GM03348 (cell line): ENCODE measurements at places on chromosomes 2 and 18.
A peak's percentile ranks its signal among the peaks of the same experiment; 100 is the strongest.

- DNase-seq, result no peak
Observed at GRCh38 chr2:62240546-62240945, 44.6 kb downstream of the B3GNT2 start.

- DNase-seq, result no peak
Observed at GRCh38 chr2:155651851-155652250, 680.7 kb downstream of the NR4A2 start.

DNA sequence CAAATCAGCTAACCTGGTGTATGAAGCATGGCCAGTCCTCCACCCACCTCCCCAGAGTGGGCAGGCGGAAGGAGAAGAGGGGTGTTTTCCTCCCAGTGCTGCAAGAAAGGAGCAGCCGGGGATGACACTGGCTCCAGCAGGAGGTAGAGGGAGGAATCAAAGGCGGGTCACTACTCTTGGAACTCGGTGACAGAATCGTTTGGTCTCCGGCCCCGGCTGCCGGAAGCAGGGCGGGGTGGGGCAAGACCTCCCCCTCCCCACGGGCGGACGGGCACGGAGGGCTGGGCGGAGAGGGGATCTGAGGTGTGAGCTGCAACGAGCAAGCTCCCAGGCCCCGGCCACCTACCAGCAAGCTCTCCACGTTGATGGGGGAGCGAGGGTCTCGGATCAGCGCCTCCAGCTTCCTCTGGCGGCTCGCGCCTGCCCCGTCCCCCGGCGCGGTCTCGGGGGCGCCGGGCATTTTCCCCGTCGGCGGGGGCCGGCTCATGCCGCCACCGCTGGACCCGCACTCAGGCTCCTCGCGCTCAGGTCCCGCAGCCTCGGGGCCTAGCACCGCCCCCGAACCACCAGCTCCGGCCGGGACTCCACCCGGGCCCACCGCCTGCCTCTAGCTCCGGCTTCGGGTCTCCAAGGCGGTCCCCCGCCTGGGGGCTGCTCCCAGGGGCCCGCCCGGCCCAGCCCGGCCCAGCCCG lies 640 bp downstream of the ROCK2 start:
- DNase-seq, result peak; percentile 42

DNA sequence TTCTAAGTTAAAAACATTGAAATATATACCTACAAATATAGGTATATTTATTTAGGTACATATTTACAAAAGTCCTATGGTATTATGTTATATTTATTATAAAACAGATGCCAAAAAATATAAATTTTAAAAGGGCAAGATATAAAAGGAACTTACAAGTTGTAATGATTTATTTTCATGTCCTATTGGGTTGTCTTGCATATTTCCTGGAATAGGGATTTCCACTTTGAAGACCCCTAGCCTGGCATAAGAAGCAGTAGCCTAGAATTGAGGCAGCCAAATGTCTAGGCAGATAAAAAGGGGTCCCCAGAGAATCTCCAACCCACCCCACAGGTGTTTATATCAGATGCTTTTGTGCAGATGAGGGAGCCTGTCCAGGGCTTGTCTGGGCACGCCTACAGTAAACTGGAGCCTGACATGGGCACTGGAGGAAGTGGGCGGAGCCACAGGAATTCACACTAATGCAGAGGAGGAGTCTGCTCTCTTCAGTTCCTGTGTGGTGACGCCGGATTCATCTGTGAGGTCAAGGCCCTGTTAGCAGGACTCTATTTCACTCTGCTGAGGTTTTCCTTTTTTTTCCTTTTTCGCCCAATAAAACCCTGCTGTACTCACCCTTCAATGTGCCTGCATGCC lies 1088.9 kb upstream of the PIK3C3 start:
- no peak for DNase-seq

DNA sequence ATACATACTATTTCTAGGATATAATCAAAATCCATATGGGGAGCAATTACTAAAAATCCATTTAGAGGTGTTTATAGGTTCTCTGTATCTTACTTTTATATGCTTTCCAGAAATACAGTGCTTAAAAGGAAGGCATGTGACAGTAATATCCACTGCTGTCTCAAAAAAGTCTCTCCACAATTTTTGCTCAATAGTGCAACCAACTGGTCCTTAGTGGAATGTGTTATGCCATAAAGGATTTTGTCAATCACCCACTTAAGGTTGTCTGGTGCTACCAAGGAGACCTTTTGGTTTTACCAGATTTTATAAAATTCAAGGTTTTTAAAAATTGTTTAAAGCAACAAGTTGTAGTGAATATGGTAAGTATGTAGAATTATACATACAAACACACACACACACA lies 328.5 kb upstream of the DSEL start:
- no peak for DNase-seq

DNA sequence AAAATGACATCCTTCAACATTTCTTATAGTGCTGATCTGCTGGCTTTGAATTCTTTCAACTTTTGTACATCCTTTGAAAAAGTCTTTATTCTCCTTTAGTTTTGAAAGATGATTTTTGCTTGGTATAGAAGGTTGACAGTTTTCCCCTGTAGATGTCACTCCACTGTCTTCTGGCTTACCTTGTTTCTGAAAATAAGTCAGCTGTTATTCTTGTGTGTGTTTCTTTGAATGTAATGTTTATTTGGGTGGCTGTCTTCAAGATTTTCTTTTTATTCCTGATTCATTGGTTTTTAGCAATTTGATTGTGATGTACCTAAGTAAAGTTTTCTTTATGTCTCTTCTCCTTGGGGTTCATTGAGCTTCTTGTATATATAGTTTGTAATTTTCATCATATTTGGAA lies 47.6 kb downstream of the ACTR3 start:
- DNase-seq, result no peak

GRCh38 chr2:96520697-96521096 lies 15.5 kb upstream of the NEURL3 start:
- no peak for DNase-seq

DNA sequence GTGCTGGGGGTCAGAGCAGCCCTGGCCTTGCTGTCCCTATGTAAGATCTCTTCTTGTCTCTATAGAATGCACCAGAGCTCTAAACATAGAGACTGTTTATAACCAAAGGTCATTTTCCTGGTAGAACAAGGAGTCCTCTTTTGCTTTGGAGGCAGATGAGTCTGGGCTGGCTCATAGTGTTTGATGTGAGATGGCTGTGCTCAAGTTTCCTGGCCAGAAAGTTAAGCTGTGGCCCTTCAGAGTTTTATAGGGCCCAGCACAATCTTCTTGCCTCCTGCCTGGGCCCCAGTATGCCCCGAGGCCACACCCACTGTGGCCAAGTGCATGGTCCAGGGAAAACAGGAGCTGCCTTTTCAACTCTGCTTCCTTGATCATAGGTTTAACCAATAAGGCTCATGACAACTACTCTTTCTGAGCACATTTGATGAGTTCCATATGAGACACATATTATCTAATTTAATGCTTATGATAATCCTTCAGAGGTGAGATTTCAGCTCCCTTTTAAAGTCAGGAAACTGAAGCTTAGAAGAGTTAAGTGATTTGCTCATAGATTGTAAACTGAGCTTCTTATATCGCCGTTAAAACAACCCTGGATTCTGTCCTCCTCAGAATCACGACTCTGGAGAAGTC lies 66.3 kb downstream of the MYCN start:
- no peak for DNase-seq

GRCh38 chr18:25735459-25735858 lies 355.0 kb downstream of the SS18 start:
- no peak for DNase-seq
